ENCODE measurements at places on chromosomes 4 and X.

DNA sequence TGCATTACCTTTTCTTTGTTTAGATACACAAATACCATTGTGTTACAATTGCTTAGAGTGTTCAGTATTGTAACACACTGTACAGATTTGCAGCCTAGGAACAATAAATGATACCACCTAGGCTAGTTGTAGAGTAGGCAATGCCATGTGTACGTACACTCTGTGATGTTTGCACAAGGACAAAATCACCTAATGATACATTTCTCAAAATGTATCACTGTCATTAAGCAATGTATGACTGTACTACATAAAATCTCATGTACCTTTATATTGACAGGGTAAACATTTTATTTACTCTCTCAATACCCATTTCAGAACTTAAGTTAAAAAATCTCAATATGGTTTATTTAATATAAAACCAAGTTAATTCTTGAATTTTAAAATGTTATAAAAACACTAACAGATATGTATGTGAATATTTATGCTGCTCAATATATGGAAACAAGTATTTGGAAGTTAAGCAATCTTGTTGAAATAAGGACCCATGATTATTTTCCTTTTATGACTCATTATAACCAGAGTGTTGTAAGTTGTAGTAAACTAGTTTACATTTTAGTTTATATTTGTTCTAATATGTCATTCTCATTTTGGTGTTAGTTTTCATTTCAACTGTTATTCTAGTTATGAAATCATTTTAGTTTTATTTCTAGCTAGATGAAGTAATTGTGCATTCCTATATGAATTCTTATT lies 409.2 kb downstream of the TLL1 start:
- DNase-seq, result no peak

DNA sequence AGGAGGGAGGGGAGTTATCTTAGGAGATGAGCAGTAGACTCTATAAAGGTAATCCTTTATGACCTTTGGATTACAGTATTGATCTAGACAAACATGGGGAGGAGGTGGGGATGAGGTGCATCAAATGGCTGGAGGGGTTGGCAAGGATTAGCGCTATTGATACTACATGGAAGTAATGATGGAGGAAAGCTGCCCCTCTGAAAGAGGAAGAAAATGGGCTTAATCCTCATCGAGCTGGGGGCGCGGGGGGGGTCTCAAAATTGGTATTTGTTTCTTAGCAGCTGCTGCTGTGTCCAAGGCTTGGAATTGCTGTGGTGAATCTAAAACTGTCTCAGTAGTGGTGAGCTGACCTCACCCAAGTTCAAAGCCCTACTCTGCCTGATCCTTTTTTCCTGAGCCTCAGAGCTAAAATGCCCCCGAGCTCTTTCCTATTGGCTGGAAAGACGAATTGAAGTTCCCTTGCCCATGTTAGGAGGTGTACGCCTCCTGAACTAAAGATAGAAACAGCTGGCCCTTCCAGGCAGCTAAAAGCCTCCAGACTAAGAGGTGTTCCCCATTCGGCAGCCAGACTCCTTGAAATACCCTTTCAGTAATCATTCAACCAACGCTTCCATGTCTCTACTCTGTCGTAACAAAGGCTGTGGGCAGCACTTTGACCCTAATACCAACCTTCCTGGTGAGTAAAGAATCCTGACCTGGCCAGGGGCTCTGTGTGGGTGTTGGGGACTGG lies at the start of gene ITGB1BP2:
TSS of gene ITGB1BP2 (plus strand) at position 556 of the 730 bp plus-strand sequence. CDS start at position 613, 57 bp downstream.
- no peak for DNase-seq

DNA sequence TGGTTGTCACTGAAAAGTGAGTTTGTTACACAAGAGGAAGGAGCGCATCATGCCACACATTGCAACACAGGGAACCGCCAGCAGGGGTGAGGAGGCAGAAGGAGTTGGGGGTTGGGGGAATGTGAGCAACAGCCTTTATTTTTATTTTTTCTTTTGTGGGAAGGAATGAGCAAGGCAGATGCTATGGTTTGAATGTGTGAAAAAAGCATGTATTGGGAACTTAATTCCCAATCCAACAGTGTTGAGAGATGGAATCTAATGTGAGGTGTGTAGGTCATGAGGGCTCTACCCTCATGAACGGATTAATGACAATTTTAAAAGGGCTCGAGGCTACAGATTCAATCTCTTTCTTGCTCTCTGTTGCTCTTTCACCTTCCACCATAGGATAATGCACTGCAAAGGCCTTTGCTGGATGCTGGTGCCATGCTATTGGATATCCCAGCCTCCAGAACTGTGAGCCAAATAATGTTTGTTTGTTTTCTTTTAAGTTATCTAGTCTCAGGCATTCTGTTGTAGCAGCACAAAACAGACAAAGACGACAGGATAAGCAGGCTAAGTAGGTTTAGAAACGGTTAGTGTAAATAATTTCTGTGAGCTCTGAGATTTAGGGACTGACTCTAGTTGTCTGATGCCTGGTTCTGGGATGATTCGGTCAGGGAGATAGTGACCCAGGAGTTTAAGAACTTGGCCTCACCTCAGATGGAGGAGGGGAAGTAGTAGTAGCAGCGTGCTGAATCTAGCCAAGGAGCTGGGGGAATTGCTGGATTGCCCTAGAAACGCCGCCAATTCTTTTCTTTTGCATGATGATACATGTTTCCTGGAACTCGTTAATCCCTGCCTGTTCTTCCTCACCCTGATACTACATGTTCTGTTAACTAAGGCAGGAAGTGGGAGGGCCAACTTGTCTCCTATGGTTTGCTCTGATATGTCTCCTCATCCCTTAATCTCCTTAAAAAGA lies 156.6 kb upstream of the CTSO start:
- DNase-seq, result no peak

- no peak for DNase-seq
These were observed 79.5 kb downstream of the AFF1 start for GRCh38 chr4:87014284-87014782.

GRCh38 chr4:74931376-74931775 lies 1.5 kb upstream of the PARM1 start:
- no peak for DNase-seq

GRCh38 chrX:120768254-120768653 lies 107.4 kb downstream of the CT47B1 start:
- DNase-seq, result no peak

GRCh38 chr4:140776556-140776955 lies 20.4 kb upstream of the TBC1D9 start:
- no peak for DNase-seq

DNA sequence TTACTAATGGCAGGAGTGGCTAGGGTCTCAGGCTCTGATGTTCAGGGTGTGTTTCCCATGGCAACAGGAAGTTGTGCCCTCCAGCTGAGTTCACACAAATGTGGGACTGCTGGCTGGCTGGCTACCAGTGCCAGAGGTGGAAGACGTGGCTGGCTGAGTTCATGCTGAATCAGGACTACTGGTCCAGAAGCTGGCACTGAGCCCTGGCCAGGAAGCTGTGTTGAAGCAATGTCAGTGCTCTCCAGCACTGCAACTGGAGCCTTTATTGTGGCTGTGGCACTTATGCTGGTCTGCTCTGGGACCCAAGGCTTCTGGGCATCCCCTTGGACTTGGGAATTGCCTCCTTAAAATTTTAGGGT lies 42.0 kb upstream of the ZXDA start:
- DNase-seq, result no peak

DNA sequence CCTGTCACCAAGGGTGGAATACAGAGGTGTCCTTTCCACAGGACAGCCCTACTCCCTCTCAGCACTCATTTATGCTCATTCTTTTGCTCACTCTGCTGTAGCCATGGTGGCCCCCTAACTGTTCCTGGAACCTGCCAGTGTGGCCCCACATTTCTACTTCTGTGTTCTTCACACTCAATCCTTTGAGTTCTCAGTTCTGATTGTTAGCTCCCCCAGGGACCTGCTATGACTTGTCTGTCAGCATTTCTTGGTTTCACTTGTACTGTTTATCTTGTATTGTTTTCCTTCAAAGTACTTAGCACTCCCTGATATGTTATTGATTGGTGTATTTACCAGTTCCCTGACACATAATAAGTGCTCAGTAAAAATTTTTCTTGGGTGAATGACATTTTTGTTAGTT lies 14.9 kb downstream of the VBP1 start:
- DNase-seq, result no peak

DNA sequence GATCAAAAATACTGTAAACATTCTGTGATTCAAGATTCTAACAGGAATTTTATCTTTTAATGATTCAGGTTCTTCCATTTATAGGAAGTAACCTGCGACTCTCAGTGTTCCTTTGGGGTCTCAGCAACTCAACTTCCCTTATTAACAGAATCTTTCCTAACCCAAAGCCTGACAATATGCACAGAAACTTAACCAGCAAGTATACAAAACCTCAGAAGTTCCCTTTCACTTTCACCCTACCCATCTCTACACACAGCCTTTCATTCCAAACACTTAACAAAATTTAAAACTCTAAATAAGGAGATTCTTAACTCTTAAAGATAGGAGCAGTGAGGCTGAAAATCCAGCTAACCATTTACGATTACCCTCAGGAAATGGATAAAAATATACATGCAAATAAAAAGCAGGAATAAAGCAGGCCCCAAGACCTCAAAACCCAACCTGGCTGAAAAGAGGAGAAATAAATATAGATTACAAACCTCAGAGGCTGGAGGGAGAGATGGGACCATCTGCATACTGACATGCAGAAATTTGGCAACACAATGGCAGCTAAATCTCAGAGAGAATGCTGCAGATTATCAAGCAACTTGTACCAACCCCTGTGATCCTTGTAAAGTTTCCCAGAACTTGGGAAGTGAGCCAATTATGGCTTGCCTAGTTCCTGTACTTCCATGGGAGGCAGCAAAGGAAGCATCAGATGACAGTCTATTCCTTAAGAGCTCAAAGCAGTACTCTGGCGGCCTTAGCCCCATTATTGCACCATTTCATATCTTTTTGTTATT lies 101.0 kb downstream of the ATP11C start:
- no peak for DNase-seq

GRCh38 chr4:88937081-88937480 lies 119.9 kb downstream of the FAM13A start:
- no peak for DNase-seq

DNA sequence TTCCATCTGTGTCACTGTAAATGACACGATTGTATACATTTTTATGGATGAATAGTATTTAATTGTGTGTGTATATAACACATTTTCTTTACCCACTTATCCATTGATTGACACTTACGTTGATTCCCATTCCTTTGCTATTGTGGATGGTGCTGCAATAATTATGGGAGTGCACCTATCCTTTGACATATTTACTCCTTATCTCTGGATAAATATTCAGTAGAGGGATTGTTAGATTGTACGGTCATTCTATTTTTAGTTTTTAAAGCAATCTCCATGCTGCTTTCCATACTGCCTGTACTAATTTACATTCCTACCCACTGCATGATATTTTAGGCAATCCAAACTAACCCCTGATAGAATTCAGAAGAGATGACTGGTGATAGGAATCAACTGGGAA lies 980.1 kb downstream of the FSTL5 start:
- DNase-seq, result no peak

DNA sequence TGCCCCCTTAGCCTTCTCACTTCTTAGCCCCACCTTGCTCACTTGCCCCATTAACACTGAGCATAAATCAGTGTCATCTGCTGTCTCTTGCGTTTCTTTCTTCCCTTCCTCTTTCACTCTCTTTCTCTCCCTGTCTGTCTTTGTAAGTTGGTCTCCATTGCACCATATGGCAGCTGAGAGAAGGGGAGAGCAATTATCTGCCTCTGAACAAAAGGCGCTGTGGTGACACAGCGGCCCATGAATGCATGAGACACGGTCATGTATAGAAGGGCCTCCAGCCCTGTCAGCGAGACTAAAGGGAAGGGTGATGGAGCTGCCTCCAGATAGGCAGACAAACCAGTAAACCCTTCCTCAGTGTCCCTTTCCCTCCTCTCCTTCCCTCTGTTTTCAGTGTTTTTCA lies 88.8 kb upstream of the PCDH18 start:
- DNase-seq, result no peak

DNA sequence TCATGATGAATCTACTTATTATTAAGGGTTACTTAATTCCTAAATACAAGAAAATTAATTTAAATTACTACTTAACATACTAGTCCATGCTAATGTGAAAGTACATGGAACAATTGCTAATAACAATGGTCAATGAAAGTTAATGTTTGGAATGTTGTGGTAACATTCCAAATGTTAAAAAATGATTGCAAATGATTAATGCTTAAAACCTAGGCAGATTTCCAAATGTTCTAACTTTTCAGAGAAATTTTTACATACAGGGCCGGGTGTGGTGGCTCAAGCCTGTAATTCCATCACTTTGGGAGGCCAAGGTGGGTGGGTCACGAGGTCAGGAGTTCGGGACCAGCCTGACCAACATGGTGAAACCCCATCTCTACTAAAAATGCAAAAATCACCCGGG lies 1851.3 kb upstream of the PCDH7 start:
- no peak for DNase-seq

GRCh38 chrX:122219226-122219625 lies 964.9 kb upstream of the GRIA3 start:
- DNase-seq, result no peak

DNA sequence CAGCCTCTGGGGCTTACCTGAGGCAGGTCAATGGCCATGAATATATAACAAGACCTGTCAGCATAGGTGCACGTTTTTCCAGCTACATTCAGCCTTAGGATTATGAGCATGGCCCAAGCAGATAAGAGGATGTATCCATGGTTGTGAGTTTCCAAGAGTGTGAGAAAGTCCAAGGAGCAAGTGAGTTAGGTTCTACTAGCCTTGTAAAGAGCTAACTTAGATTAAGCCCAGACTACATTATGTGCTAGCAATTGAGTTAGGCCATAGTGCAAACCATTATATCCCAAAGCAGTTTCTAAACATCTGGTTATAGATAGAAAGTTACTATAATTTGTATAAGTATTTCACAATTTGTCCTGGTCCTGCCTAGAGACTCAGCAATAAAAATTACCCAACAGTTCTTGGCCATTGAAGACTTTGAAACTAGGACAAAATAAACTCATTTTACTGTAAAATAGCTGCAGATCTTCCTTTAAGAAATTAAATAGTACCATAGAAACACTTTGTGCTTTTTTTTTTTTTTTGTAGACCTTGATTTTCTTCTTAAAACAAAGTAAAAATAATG lies 312.0 kb downstream of the CAMK2D start:
- DNase-seq, result no peak

GRCh38 chr4:94798808-94799207 lies 41.1 kb downstream of the BMPR1B start:
- no peak for DNase-seq

DNA sequence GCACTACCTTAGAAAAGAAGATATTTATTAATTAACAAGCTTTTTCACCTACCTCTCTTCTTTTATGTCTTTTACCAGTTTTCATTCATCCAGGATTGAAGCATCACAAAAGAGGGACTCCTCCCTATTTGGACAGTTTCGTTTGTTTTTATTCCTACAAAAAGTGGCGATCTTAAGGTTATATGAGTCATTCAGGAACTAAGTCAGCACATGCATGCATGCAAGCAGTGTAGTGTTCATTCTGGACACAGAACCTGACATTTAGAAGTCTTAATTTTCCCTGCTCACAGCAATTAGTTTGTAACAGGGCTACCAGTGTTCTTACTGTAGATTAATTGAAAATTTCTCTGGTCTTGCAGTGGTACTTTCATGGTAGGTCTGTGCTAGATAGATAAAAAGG lies 47.9 kb upstream of the QRFPR start:
- DNase-seq, result no peak

DNA sequence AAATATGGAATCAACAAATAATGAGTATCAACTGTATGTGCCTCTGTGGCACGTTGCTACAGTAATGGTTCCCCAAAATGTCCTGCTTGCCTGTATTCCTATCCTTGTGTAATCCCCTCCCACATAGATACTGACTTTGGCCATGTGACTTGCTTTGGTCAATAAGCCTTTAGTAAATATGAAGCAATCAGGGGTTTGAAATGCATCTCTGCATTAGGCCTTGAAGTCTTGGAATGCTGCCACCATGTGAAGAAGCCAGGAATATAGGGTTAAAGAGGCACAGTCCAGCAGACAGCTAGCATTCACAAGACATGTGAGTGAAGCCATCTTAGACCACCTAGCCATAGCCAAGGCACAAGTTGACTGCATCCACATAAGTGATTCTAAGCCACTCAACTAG lies 190.9 kb downstream of the GABRB1 start:
- no peak for DNase-seq
